ENCODE measurements at places on chromosomes 5 and 9.

GRCh38 chr9:72460342-72461312, 60.8 kb upstream of the TMC1 start:
- DNase-seq = no peak

DNA sequence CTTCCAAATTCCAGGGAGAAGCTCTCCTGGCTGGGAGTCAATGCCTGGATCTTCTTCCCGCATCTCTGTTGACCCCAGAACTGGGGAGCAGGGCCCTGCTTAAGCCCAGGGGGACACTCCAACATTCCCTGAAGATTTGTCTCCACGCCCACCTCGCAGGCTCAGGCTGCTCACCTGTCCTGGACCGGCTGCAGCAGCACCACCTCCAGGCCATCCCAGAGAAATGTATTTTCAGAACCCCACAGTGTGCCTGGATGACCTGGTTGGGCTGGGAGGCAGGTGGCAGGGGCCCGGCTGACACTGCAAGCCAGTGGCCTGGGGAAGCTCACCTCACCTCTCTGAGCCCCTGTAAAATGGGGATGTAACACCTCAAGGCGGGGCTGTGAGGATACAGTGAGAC, 27.1 kb upstream of the ZBTB43 start:
- no peak for DNase-seq

DNA sequence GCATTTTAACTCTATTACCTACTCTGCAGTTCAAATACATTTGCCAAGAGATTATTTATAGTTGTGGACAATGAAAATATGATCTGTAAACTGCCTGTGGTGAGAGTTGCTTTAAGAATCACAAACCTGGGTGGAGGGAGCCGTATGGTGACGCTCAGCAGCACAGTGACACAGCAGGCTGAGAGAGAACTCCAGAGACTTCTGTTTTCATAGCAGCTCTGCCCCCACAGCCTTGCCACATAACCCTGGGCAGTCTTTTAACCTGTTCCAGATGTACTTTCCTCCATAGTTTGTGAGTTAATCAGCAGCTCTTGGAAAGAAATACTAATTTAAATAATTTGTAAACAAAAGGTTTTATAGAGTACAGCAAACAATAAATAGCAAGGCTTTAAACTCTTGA, 450.5 kb downstream of the ELAVL2 start:
- DNase-seq = no peak

GRCh38 chr5:82257729-82258128, 20.4 kb downstream of the RPS23 start:
- no peak for DNase-seq

DNA sequence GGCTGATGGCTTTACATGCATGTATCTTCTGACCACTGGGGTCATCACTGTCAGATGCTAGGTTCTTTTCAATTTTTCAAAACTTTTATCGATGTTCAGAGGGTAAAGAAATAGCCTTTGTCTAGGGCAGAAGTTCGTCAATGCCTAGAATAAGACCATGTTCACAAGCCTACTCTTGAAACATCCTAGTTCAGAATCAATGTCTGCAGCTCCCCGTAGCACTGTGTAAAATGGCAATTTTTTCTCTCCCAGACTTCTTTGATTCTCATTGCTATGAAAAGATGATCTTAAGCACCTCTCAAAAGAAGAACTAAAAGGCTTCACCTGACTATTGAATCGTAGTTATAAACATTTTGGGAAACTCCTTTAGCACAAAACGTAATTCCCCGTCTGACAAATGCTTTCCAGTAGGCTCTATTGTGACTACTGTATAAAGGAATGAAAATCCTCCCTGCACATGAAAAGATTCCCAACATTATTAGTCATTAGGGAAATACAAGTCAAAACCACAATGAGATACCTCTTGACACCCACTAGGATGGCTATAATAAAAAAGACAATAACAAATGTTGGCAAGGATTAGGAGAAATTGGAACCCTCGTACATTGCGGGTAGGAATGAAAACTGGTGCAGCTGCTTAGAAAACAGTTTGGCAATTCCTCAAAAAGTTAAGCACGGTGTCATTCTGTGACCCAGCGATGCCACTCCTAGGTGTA, 263.5 kb downstream of the ARHGAP26 start:
- no peak for DNase-seq

DNA sequence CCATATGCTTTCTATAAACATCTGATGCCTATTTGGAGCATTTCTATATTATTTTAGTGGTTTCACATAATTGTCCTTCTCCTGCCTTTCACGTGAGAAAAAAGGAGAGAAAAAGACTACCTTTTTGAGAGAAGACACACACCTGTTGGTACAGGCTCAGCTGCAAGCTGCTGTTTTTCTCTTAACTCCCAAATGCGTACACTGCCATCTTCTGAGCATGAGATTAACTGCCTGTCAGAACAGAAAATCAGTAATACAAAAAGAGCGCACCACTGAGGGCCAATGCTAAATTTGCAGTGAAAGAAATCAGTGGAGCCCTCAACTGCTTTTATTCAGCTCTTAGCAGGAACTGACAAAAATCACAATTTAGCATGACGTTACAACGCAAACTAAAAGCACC, 54.9 kb downstream of the WDR41 start:
- no peak for DNase-seq

DNA sequence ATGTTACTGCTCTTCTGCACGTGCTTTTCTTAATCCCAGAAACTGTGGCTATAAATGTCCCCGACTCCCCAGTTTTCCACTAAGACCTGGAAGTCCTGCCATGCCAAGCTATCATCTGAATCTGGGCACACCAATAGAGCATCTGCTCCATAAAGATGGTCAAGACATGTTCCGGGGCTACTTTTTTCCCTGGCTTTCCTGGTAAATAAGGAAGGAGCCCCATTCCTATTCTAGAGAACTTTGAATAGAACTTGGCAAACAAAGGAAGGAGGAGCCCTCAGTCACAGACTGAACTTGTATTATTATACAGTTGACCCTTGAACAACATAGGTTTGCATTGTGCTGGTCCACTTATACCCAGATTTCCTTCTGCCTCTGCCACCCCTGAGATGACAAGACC, 182.9 kb downstream of the CCDC192 start:
- no peak for DNase-seq

- no peak for DNase-seq
These were observed 22.4 kb upstream of the ASTN2 start for GRCh38 chr9:117437283-117437682.

- no peak for DNase-seq
These were observed 183.0 kb upstream of the FTMT start for GRCh38 chr5:121668635-121669034.

- no peak for DNase-seq
These were observed 100.4 kb upstream of the ZNF618 start for GRCh38 chr9:113775749-113776148.

GRCh38 chr5:170444969-170445505, 55.9 kb upstream of the KCNMB1 start:
- no peak for DNase-seq

- no peak for DNase-seq
These were observed 204.5 kb downstream of the MCTP1 start for GRCh38 chr5:95080441-95080840.

DNA sequence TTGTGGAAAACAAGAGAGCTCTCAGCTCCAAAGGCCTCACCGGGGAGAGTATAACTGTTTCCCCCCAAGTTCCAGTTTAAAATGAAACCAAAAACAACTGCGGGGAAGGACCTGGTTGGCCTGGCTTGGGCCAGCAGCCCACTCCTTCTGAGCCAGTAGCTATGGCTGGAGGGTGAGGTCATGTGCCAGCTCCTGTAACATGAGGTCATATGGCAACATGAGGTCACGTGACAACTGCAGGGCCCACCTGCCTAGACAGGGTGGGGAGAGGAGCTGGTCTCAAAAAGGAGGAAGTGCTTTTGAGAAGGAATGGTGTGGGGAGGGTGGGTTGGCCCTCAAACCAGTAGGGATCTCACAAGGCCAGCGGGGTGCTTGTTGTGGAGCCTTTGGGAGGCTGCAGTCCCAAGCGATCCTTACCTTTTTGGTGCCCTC, 29.3 kb upstream of the CRB2 start:
- no peak for DNase-seq

DNA sequence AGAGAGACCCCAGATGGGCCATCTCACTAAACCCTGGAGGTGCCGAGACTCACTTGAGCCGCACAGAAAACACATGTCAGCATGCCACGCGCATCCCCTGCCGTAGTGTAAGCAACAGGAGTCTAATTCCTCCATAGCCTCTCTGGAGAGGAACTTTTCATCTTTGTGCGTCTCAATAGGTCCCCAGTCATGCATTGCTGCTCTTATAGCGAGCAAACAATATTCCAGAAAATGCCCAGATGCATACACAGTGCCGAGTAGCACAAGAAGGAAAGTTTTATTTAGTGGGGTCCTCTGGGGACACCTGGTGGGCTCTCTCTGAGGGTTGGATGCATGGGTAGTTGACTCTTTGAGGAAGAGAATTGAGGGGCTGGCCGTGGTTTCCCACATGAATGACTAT, 97.9 kb upstream of the DAP start:
- no peak for DNase-seq

DNA sequence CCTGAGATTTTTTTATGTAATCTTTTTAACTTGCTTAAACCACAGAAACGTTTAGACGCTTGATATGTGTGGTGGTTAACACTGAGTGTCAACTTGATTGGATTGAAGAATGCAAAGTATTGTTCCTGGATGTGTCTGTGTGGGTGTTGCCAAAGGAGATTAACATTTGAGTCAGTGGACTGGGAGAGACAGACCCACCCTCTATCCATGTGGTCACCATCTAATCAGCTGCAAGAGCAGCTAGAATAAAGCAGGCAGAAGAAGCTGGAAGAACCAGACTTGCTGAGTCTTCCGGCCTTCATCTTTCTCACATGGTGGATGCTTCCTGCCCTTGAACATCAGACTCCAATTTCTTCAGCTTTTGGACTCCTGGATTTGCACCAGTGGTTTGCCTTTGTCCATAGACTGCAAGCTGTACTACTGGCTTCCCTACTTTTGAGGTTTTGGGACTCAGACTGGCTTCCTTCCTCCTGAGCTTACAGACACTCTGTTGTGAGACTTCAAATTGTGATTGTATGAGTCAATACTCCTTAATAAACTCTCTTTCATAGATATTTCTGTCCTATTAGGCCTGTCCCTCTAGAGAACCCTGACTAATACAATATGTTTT, 816.0 kb upstream of the CDH9 start:
- DNase-seq = no peak

DNA sequence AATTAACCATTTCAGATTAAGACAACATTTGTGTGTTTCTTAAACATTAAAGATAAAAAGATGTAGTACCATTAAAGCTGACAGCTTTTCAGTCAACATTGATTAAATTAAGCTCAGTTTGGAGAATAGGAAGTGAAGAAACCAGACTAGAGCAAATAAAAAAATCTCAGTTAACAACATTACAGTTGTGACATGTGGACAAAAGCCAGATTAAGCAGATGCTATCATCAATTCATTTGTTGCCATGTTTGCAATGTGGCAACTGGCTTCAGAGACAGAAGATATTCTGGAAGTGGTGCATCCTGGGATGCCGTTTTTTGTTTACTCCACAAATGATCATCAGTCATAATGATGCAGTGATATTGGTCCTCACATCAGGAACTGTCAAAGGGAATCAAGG, 70.3 kb upstream of the CNTLN start:
- DNase-seq = no peak

DNA sequence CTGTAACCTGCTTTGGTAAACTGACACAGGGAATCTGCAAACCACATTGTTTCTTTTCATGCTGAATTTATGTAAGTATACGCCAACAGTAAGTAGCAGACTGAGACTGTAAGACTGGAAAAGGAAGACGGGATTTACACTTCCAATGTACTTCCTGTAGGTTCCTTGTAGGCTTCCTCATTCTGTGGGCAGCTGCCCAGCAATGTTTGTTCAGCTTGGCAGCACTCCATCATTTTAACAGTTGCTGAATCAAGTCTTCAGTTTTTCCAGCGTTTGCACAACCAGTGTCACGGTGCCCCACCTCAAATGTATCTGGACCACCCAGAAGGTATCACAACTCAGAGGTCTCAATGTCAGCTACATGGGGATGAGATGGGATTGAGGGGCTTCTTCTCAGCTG, 232.6 kb downstream of the PRDM9 start:
- no peak for DNase-seq

DNA sequence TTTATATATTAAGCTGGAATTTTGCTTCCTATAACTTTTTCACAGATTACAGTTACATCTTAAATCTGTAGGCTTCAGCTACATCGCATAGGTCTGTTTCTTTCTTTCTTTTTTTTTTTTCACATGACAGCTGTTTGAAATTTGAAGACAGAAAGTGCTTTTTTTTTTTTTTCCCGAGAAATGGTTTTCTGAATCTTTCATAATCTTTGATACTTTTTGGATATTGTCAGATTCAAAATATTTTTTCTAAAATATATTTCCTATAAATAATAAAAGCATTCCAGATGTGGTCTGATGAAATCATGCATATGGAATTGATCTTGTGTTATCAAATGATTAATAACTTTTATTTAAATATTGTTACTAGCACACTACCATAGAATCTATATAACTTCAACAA, 212.2 kb downstream of the TAF11L14 start:
- no peak for DNase-seq

- DNase-seq = no peak
These were observed 554 bp downstream of the SDHA start for GRCh38 chr5:218457-219291.

DNA sequence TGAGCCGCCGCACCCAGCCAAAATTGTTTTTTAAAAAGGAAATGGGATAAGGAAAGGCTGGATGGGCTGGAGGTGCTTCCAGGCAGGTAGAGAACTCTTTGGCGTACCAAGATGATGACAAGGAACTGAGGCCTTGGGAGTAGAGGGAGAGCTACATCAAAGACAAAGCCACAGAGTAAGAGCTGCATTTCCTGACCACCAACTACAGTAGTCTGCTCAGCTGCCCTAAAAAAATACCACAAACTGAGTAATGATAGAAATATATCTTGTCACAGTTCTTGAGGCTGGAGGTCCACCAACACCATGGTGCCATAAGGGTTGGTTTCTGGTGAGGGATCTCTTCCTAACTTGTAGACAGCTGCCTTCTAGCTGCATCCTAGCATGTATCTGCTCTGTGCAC, 8.2 kb downstream of the OR1K1 start:
- DNase-seq = no peak

GRCh38 chr9:80156756-80157472, 585.1 kb downstream of the TLE4 start:
- no peak for DNase-seq

DNA sequence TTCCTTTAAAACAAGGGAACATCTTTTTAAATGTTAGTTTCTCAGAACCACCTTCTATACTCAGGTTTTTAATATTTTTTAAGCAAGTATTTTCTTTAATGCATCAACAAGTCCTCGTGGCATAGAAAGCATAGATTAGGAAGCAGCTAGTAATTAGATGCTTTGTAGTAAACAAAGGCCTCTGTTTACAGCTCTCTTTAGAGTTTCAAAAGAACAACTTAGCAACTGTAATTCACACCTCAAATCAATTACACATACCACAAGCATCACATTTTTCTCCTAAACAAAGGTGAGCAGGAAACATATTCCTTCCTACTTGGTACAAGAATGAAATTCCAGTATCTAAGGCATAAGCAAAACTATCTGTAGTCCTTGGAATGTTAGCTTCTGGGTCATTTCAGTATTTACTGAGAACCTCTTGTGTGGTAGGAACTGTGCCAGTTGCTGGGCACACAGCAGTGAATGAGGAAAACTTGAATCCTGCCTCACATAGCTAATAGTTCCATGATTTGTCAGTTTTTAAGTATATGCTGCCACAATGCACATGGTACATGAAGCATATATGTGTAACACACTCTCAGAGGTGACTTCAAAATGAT, 249.1 kb downstream of the CEMIP2 start:
- no peak for DNase-seq

Data from GM12891 (cell line).